ENCODE measurements at places on chromosomes 16 and 17.

DNA sequence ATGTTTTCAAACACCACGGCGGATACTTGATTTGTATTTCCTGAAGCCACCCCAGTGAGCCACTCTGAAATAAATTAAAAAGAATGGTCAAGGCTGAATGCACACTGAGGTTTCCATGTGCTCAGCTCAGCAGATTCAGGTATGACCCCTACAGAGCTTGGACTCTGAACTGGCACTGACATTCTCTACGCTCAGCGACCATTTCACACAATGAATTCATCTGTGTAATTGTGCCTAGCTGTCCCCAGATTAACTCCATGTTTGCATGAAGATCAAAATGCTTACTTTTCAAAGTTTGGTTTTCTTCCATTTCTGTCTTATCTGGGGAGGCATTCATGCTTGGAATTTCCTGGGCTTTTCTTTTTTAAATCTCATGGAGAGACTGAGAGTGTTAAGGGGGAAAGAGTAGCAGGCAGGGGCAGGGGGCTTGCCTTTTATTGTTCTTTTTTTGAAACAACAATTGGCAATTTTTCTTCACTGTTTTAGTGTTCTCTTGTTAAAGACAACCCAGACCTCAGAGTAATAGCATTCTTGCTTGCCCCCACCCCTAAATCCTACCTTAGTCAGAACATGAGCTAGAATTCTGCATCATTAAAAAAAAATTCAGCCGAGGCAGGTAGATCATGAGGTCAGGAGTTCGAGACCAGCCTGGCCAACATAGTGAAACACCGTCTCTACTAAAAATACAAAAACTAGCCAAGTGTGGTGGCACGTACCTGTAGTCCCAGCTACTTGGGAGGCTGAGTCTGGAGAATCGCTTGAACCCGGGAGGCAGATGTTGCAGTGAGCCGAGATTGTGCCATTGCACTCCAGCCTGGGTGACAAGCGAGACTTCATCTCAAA, 85.5 kb upstream of the HNF1B start:
- no peak for DNase-seq

GRCh38 chr17:64161380-64162176, 31.6 kb upstream of the ERN1 start:
- DNase-seq: no peak

- no peak for DNase-seq
Measured at GRCh38 chr16:23786964-23787561, 32.2 kb downstream of the CHP2 start.

- no peak for DNase-seq
Measured at GRCh38 chr16:89308391-89309333, 91.2 kb downstream of the ZNF778 start.

DNA sequence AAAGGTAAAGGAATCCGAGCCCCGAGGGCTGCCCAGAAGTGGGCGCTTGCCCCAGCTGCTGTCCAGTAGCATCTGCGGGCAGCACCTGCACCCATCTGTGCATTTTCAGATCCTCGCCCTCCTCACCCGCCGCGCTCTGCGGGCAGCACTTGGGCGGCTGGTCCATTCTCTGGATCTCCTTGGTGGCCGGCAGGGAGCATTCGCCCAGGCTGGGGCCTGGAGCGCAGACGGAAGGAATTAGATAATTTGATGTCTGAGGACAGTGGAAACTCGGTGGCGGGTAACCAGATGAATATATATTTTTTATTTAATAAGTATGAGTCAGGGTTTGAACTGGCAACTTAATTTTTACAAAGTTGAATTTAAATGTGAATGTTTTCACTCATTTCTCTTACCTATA, 88.5 kb downstream of the NPIPB11 start:
- DNase-seq: peak; percentile 40

- no peak for DNase-seq
Measured at GRCh38 chr17:39599004-39599664, 8.6 kb downstream of the NEUROD2 start.

GRCh38 chr17:14593956-14594355, 293.1 kb downstream of the HS3ST3B1 start:
- DNase-seq: no peak

- DNase-seq: no peak
Measured at GRCh38 chr16:5367951-5368350, 270.4 kb upstream of the EEF2KMT start.

DNA sequence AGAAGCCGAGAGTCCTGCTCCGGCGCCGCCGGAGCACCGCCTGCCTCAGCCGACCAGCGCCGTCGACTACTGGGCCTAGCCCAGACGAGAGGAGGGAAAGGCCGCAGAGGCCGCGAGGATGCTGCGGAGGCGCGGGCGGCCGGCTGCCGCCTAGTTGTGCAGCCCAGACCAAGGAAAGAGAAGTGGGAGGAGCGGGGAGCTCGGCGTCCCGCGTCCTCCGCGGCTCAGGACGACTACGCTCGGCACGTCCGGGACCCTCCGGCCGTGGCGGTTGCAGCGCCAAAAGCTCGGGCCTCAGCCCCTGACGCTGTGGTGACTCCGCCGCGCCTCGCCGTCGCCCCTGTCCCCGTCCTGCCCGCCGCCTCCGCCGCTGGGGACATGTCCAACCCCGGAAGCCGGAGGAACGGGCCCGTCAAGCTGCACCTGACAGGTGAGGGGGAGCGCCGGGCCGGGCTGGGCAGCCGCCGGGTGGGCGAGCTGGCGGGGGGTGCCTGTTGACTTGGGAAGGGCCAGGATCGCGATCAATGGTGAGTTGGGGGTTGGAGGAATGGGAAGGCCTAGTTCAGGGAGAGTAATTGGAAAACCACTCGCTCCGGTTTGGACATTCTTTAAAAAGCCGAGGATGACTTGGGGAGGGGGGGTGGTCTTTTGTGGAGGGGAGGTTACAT, 37.7 kb downstream of the RNF135 start:
- DNase-seq: peak; percentile 75

DNA sequence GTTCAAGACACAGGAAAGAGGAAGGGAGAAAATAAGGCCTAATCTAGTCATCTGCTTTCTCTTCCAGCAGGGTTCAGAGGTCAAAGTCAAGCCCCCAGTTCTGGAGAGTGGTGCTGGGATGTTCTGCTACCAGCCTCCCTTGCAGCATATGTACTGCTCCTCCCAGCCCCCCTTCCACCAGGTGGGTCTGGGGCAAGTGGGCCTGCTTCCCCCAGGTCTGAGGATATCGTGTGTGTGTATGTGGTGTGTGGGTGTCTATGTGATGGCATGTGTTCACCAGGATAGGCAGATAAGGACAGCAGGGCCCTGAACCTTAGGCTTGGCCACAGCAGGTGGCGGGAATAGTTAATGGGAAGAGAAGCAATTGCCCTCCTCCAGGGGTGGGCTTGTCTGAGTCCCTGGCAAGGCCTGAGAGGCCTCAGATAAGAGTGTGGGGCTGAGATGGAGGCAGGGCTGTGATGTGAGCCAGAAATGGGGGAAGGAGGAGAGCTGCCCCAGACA, 21.1 kb downstream of the FOXN1 start:
- no peak for DNase-seq

DNA sequence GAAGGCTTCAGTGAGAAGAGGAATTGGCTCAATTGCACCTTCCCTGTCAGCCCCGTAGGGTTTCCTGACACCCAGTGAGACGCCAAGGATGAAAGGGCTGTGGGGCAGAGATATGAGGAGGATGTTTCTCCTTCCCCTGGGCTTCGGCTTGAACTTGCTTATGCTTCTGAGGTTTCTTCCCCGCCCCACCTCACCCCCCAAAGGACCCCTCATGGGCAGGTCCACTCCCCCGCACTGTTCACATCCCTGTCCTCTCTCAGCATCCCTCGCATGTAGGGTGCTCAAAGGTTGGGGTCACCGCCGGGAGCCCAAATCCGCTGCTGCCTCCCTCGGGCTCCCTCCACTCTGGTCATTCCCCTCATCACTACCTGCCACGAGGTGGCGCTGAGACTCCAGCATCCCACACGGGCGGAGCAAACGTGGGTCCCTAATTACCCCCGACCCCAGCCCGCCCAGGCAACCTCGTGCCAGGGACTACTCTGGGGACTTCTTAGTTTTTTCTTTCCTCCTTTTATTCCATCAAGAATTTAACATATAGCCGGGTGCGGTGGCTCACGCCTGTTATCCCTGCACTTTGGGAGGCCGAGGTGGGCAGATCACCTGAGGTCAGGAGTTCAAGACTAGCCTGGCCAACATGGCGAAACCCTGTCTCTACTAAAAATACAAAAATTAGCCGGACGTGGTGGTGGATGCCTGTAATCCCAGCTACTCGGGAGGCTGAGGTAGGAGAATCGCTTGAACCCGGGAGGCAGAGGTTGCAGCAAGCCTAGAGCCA, 3.3 kb upstream of the TRARG1 start:
- DNase-seq: peak; percentile 60

DNA sequence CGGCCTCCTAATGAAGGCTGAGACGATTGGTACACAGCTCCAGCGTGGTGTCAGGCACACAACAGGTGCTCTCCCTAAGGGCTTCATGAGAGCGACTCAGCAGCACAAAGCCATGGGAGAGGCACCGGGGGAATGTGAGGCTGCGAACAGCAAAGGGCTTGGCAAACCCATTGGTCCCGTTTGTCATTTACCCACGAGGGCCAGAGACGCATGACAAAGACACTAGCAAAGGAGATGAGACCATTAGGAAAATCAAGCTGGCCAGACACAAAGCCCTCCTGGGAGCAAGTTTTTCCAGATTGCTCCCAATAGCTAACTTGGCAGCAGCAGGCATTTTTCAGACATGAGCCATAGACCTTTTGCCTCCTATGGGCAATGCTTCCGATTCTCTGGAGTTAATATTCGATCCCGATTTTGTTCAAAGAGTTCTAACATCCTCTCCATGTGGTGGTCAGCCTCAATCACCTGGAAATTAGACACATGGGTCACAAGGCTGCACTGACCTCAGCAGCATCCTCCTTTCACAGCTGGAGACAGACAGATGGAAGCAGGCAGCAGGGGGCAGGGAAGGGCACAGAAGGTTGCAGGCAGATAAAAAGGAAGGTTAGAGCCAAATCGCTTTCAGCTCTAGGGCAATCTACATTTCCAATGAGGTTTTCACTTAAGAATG, 38.2 kb downstream of the TK2 start:
- peak; percentile 75 for DNase-seq

DNA sequence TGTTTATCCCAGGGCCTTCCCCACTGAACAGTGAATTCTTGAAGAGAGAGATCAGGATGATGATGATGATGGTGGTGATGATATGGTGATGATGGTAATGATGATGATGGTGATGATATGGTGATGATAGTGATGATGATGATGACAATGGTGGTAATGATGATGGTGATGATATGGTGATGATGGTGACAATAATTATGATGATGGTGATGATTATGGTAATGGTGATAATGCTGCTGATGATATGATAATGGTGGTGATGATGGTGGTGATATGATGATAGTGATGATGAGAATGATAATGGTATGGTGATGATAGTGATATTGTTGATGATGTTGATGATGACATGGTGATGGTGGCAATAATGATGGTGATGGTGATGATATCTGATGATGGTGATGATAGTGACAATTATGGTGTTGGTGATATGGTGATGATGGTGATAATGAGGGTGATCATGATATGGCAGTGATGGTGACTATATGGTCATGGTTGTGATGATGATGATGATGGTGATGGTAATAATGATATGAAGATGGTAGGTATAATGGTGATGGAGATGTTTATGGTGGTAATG, 99.9 kb downstream of the HAPSTR1 start:
- no peak for DNase-seq

DNA sequence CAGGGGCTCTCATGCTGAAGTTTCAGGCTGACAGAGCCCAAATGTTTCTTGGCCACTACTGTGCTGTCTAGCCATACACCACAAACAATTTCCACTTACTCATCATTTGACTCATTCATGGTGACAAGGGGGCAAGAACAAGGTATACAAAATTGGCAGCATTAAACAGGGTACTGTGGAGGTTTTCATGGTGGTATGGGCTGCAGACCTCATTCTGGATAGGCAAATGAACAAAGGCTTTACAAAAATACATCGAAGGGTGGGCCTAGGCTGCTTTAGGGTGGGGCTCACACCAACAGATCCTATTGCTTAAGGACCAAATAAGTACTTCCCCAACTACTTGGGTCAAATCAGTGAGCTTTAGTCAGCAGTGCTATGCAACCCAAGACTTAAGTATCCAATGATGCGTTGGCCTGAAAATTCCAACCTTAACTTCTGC, 53.0 kb downstream of the N4BP1 start:
- DNase-seq: peak; percentile 81

DNA sequence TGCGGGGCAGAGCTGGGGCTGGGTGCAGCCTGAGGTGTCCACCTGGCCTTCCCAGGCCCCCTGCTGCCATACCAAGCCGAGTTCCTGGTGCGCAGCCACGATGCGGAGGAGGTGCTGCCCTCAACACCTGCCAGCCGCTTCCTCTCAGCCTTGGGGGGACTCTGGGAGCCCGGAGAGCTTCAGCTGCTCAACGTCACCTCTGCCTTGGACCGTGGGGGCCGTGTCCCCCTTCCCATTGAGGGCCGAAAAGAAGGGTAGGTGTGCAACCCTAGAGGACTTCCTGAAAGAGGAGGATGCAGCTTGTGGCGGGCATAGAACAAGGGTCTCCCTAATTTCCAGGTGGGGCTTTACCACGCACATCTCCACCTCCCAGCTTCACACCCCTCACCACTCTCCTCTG, 2.5 kb downstream of the SGCA start:
- DNase-seq: no peak

DNA sequence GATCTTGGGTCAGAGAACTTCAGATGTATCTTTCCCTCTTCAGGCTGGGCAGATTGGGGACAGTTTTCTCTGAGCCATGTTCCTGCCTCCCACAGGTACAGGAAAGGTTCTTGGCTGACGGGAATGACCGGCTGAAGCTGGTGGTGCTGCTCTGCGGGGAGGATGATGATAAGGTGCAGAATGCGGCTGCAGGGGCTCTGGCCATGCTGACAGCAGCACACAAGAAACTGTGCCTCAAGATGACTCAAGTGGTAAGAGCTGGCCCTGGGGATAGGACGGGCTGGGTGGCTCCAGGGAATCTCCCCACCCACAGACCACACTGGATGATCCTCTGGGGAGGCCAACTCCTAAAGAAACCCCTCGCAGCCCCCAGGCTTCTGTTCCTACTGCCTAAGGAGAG, 10.9 kb downstream of the SLC35G3 start:
- DNase-seq: no peak

DNA sequence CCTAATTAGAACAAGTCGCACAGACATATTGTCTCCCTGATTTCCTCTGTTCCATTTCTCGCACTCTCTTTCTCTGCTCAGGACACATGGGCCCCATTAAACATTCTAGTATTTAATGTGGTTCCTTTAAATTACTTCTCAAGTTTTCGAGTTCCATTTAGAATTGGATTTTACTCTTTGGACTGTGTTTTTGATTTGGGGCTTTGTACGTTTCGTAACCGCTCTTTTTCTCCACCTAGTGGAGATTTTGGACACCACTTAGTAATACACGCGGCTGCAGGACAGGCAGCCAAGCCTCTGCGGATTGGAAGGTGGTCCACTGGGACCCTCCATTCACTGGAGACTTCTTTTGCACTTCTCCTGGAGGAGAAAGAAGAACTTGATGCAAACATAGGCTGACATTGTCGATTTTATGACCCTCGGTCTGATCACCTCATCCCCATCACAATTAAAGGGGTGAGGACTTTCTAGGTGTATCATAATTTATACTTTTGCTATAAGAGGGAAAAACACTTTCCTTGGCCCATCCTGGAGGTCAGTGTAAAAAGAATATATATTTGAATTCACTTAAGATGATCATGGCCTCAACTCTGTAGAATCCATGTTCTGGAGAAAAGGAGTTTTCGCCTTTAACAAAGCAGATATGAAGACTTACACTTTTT, 85.7 kb downstream of the NOG start:
- DNase-seq: peak; percentile 57

GRCh38 chr17:1644493-1645206, 882 bp downstream of the SCARF1 start:
- peak; percentile 69 for DNase-seq

- peak; percentile 22 for DNase-seq
Measured at GRCh38 chr17:79075446-79075750, 774 bp downstream of the ENGASE start.

Data from mesenchymal stem cell (in vitro differentiated cells and primary cell).